CD4-positive, alpha-beta T cell treated with Interleukin-15 for 4 hours (primary cell): ENCODE measurements at places on chromosomes 11 and 22.

DNA sequence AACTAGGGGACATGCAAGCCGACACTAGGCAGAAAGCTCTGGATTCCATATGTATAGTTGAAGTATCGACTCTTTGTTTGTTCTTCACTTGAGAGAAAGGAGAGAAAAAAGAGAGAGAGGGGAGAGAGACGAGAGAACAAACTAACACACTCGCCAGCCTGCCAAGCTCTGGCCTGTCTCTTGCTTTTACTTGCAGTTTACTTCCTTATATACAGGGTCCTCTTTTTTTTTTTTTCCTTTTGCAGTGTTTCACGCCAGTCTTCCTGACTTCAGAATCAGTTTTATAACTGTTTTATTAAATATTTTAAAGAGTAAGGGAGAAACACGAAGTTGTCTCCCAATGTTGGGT is 19.9 kb downstream of the TEAD1 start:
- no peak for DNase-seq

DNA sequence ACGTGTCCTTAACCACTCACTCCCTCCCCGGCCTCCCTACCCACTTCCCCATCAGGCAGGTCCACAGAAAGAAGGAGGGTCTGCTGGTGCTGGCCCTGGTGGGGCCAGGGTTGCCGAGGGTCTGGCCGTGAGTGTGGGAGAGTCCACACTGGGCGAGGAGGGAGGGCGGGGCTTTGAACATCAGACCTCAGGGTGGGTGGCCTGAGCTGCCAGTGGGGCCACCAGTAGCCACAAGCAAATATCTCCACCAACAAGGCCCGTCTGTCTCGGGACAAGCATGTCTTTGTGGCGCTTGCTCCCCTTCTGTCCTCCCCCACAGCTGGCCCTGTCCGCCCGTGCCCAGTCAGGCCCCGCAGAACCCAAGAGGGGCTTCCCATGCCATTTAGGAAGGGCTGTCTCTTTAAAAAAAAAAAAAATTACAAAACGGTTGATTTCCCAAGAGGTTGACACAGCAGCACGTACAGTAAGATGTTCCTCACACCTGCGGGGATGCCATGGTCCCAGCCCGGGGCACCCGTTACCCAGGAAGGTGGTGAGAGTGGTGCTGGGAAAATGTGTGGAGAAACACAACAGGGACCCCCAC is 17.7 kb upstream of the TALDO1 start:
- DNase-seq = no peak

DNA sequence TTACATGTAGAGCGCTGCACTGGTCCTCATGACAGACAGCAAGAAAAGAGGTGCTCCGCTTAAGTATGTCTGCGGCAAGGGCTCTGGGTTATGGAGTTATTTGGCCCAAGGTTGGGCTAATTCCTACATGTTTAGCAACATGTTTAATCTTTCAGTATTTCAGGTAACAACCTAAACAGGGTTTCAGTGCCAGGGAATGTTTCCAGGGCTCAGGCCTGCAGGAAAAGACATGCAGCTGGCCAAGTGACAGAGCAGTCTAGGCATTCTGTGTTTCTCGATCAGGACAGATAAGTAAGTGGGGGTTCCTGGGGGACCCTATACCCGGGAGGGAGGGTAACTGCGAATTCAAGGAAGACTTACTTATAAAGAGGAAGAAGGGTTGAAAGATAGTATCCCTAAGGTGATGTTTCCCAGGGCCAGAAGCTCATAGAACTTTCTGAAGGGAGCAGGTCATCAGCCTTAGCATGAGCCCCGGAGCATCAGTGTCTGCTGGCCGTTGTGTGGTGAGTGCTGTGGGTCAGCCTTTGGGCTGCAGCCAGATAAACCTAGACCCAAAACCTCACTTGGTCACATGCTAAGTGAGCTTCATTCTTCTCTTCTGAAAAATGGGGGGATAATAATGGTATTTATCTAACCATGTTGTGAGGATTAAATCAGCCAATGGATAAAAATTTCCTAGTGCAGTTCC is 18.4 kb downstream of the KCNJ5 start:
- no peak for DNase-seq

DNA sequence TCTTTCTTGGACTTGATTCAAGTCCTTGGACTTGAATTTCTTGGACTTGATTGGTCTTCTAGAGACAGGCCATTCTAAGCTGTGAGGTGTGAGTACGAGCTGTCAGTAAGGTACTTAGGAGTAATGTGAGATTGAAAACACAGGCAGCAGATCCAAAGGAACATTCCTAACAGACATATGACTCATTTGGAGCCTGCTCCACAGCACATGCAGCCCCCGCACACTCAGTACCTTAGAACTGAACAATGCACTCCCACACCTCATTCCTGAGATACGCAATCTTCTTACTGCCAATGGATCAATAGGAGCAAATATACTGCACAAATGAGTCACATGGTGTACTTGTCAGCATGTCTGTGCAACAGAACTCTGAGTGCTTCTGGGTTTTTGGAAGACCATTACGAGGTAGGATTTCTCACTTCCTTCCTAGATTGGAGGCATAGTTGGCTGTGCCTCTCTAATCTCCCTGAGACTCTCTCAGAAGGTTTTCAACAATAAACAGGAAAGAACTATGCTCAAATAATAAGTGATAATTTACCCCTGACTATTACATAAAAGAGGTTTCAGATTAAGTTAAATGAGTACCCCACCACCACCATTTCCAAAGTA is 243.1 kb downstream of the KCNA4 start:
- no peak for DNase-seq

DNA sequence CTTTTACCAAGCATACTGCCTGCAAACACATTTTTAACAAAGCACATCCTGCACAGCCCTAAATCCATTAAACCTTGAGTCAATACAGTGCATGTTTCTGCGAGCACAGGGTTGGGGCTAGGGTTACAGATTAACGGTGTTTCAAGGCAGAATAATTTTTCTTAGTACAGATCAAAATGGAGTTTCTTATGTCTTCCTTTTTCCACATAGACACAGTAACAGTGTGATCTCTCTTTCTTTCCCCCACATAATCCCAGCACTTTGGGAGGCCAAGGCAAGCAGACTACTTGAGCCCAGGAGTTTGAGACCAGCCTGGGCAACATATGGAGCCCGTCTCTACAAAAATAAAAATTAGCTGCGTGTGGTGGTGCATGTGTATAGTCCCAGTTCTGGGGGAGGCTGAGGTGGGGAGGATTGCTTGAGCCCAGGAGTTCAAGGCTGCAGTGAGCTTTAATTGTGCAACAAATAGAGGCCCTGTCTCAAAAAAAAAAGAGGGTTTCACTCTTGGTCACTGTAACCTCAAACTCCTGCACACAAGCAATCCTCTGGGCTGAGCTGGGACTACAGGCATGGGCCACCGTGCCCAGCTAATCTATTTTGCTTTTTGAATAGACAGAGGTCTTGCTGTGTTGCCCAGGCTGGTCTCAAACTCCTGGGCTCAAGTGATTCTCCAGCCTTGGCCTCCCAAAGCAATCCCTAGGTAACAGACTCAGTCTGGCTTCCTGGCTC is 19.7 kb upstream of the SLC3A2 start:
- DNase-seq = no peak

DNA sequence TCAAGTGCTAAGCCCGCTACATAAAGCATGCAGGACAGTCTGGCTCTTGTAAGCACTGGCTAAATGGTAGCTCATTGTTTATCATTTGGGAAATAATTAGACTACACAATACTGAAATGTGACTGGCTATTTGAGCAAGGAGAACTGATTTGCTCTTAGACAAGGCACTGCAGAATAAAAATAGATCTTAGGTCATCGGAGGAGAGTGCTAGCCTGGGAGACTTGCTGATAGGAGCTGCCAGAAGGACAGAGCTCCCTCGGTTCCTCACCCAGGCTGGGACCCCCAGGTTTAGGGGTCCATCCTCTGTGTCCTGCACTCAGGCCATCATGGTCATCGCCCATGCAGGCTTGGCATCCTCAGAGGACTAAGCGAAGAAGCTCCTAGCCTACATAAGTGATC is 184.4 kb upstream of the NCAM1 start:
- no peak for DNase-seq

DNA sequence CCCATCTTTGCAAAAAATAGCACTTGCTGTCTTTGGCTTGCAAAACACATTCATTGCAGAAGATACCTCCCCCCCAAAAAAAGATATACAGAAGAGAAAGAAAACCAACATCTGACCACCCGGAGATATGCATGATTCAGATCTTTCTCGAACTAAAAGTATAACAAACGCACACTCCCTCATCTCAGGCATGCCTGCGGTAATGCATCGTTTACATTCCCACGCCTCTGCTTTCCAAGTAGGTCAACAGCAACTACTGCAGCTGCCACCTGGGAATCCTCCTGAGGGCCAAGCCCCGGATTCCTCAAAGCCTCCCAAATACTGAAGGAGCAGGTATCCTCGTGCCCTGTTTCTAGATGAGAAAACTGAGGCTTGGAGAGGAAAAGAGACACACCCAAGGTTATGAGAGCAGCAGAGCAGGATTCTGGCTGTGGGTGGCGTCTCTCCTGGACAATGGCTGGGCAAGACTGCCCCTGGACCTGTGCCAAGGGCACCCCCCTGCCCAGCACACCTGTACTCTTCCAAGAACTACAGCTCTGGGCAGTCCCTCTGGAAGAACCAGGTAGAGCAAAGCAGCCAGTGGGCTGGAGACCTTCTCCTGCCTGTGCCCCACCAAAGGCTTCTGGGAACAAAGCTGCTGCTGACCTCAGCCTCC is 38.1 kb downstream of the NUP50 start:
- no peak for DNase-seq

DNA sequence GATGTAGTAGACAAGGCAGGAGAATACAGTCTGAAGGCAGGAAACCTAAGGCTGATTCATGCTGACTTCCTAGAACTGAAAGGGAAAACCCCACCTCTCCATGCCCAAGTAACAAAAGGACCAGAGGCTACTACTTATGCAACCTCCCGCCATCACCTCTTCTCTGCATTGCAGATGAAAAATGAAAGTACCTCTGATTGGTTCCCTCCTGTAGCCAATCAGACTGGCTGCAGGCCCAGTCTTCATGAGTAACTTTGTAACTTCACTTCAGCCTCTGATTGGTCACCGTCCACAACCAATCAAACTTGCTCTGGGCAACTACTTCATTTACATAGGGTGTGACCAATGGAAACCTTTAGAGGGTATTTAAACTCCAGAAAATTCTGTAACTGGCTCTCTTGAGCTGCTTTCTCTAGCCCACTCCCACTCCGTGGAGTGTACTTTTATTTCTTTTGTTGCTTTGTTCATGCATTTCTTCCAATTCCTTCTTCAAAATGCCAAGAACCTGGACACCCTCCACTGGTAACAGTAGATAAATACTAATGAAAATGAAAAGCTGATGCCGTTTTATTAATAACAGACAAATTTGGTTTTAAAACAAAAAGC is 5.2 kb upstream of the MAP6 start:
- no peak for DNase-seq

GRCh38 chr22:43846966-43847365 is 15.3 kb downstream of the SULT4A1 start:
- no peak for DNase-seq

DNA sequence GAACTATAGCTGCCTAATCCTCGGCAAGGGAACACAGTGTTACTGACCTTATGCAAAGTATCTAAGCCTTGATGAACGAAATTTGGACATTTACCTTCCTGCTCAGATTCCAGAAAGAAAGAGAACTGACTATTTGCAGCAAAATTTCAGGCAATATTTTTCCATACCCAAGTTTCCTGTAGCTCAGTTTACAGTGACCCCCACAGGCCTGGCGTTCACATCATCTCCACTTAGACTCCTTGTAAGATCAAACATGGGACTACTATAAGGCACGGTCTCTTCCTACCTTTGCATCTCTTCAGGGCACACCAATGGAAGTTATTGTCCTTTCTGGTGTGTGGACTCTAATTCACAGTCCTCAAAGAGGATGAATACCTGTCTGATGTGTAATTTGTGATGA is 21.1 kb downstream of the MS4A6A start:
- no peak for DNase-seq

GRCh38 chr22:21865041-21865440 is 2.4 kb downstream of the MAPK1 start:
- DNase-seq = peak; percentile 20
